ENCODE measurements at places on chromosomes 1 and 21.

- DNase-seq, result no peak
Observed at GRCh38 chr1:227994632-227995300, 12.0 kb upstream of the WNT3A start.

DNA sequence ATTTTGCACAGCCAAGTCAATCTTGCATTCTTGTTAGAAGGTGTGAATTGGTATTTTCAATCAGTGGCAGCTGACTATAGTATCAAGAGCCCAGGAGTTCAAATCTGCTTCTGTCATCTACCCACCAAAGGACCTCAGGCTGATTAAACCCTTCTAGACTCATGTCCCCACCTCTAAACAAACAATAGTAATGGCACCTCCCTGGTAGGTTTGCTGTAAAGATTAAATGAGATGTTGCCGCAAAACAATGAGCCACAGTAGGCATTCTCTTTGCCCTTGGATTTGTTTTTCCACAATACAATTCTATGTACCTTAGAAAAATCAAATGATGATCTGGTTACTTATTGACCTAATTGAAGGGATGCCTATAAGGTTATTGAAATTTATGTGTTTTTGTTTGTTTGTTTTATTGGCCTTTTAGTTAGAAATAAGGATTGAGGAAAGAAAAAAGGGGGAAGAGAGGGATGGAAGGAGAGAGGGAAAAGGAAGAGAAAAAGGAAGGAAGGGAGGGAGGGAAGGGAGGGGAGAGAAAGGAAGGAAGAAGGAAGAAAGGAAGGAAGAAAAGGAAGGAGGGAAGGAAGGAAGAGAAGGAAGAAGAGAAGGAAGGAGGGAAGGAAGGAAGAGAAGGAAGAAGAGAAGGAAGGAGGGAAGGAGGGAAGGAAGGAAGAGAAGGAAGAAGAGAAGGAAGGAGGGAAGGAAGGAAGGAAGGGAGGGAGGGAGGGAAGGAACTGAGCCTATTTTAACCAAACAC lies 110.7 kb downstream of the ETS2 start:
- no peak for DNase-seq

DNA sequence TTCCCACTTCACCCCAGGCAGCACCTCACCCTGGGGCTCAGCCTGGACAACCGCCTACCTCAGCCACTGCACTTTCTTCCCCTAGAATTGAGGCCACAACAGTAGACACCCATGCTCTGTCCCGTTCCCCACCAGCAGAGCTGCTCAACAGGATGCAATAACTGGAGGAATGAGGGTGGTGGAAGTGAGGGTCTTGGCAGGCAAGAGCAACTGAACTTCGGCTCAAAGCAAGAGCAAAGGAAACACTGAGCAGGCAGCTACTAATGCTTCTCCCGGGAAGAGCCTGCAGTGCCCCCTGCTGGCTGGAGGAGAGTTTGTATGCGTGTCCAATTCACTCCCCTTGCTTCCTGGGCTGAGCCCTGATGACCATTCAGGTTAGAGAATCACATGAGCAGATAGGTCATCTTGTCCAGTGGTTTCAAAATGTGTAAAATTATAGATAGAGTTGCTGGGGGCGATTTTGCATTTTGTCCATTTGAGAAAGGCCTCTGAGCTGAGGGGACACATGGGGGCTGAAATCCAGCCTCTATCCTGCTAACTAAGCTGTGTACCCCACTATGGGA lies 13.9 kb downstream of the NT5C1A start:
- DNase-seq, result peak; percentile 71

DNA sequence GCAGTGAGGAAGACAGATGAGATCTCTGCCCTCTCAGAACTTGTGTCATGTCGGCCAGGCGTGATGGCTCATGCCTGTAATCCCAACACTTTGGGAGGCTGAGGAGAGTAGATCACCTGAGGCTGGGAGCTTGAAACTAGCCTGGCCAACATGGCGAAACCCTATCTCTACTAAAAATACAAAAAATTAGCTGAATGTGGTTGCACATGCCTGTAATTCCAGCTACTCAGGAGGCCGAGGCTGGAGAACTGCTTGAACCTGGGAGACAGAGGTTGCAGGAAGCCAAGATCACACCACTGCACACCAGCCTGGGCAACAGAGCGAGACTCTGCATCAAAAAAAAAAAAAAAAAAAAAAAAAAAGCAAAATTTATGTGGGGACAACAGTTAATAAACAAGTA lies 40.9 kb upstream of the RALGPS2 start:
- no peak for DNase-seq

- no peak for DNase-seq
Observed at GRCh38 chr21:26826801-26827200, 18.4 kb downstream of the ADAMTS1 start.

- no peak for DNase-seq
Observed at GRCh38 chr1:41161846-41162245, 80.3 kb downstream of the SCMH1 start.

DNA sequence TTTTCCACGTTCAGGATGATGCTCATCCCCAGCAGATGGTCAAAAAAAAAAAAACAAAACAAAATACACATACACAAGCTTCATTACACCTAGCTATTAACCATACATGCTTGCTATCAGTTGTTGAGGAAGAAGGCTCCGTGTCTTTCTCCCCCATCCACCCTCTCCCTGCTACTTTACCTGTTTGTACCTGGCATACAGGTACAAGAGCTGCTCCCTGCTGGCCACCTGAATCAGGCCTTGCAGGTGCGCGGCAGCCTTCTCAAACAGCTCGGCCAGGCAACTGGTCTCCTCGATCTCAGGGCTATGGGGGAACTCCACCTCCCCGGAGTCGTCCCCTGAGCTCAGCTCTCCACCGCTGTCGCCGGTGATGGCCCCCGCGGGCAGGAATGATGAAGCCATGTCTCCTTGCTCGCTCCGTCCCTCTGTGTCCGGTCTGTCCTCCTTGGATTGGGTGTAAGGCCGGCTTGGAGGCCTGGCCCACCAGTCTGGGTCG lies 464 bp downstream of the ACBD6 start:
- DNase-seq, result no peak

DNA sequence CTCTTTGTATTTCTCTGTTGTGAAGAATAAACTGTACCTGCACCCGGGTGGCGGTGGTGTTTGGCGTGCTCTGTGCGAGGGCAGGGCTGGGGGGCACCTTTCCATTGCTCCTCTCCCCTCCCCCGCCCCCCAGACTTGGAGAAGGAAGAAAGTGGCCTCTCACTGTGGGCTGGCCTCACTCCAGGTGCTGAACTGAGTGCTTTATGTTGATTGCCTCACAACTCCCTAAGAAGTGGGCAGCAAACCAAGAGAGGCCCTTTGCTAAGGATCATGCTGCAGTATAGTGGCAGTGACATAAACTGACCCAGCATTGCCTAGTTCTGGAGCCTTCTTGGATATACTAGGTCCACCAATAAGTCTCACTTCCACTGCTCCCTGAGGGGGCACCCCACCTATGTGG lies 20.2 kb downstream of the A3GALT2 start:
- DNase-seq, result no peak

DNA sequence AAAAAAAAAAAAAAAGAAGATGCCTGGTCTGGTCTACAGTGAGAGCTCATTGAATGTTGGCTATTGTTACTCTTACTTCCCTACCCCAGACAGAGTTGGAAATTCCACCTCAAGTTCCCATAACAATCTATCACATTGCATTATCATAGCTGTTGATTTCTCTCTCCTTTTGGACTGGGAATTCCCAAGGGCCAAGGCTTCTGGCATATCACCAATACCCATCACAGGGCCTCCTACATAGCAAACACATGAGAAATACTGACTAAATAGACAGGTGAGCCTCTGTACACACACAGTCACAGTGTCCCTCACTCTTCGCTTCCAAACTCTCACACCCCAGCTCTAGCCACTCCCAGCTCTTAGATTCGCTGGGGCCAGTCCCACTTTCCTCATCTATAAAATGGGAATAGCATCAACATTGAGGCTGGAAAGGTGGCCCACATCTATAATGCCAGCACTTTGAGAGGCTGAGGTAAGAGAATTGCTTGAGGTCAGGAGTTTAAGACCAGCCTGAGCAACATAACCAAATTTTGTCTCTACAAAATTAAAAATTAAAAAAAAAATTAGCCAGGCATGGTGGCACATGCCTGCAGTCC lies 6.4 kb downstream of the PTAFR start:
- DNase-seq, result no peak

- no peak for DNase-seq
Observed at GRCh38 chr1:179984942-179985341, 30.3 kb downstream of the CEP350 start.

DNA sequence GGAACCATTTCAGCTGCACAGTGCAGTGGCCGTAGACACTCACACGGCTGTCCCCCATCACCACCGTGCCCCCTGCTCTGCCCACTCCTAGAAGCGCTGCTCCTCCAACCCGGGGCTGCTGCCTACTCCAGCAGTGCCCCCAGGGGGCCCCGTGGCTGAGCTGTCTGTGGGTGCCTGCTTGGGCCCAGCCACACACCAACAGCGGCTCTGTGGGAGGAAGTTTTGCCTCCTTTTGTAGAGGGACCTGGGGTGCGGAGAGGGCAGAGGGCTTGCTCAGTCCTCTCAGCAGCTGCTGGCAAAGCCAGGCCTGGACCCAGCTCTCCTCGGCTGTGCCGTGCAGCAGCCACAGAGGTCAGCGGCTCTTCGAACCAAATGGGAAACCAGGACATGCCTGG lies 11.4 kb upstream of the LRRC3 start:
- no peak for DNase-seq

- no peak for DNase-seq
Observed at GRCh38 chr1:117810553-117810952, 118.9 kb downstream of the GDAP2 start.

GRCh38 chr1:32250893-32251716 lies at the start of gene LCK:
LCK (plus strand) TSS chr1:32251265; CDS start chr1:32274330, 23,065 bp downstream.
- DNase-seq, result peak; percentile 83

DNA sequence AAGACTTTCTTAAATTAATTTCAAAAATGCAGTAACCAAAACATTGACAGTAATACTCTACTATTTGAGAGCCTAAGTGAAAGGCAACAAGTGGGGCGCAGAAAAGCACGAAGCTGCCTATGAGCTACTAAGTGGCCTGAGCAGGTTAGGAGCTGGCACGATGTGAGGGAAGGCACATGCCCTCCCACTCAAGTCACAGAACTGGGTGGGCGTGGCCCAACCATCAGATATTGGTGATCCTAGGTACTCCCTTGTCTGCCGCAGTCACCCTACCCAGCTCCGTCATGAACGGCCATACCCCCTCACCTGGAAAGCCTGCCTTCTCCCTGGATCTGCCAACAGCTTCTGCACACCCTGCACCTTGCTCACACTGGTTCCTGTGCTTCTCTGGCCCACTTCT lies 40.8 kb downstream of the SSBP3 start:
- DNase-seq, result no peak

GRCh38 chr1:156525071-156525501 lies 24.5 kb upstream of the MEF2D start:
- no peak for DNase-seq

- no peak for DNase-seq
Observed at GRCh38 chr21:16583556-16583955, 853.8 kb downstream of the USP25 start.

GRCh38 chr1:232921381-232921780 lies 29.0 kb upstream of the NTPCR start:
- DNase-seq, result no peak

DNA sequence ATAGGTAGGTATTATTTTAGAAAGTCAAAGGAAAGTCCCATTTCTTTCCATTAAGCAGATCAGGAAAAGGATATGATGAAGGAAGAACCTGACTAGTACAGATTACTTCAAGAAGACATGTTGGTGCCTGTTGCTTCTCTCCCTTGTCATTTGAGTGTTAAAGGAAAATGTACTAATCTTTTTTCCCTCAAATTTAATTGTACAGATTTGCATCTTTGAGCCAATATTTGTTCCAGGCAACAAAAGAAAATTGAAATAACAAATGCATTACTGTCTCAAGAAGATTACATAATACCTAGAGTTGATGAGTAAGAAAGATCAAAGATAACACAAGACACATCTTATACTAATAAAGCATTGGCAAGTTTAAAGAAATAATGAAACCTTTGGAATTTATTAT lies 566.9 kb upstream of the ZP4 start:
- no peak for DNase-seq

- no peak for DNase-seq
Observed at GRCh38 chr21:40947713-40948112, 100.8 kb upstream of the DSCAM start.

DNA sequence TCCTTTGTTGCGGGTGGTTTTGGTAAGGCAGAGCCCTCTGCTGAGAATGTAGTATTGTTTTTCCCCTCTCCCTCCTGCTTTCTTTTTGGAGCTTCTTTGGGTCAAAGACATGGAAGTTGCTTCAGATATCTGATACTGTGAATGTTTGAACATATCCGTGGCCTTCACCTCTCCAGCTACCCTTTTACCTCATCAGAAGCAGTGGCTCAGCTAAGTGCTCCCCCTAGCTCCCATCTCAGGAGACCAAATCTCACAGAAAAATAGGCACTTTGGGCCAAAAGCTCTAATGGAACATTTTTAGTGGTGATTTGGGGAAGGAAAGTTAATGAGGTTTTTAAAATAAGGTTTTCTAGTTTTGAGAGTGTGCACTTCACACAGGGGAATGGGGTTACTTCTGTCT lies 6.3 kb downstream of the TMEM200B start:
- no peak for DNase-seq

DNA sequence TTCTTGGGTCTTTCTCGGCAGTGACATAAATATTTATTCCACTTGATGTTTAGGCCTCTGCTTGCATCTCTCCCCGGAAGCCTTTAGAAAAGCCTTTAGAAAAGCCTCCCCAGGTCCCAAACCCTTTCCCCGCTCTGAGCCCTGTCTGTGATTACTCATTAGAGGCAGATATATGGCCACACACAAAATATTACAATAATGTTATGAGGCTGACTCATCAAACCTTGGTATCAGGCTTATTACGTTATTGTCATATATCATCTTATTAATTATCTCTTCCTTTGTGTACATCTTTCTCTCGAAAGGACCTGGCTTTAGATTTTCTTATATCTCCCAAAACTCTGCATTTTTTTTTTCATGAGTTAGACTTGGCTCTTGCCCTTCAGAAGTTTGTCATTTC lies 69.5 kb downstream of the FGGY start:
- DNase-seq, result no peak
